ENCODE measurements at places on chromosomes 1 and 21.

DNA sequence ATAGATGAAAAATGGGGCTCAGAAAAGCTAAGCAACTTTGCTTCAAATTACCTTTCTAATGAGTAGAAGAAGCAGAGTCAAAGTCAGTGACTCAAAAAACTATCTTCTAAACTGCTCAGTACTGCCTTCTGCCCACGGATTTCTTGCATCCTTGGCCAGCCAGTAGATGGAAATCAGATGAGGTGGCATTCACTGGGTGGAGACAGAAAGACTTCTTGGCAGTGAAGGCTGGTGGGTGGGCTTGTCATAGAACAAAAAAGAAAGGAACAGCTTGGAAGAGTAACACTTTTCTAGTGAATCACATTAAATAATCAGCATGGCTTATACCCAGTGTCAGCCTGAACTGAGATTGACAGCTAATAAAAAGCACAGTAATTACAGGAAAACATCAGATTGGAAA is 170.7 kb downstream of the ST6GALNAC5 start:
- no peak for DNase-seq

GRCh38 chr21:36807422-36807928 is 108.6 kb downstream of the SIM2 start:
- no peak for DNase-seq

DNA sequence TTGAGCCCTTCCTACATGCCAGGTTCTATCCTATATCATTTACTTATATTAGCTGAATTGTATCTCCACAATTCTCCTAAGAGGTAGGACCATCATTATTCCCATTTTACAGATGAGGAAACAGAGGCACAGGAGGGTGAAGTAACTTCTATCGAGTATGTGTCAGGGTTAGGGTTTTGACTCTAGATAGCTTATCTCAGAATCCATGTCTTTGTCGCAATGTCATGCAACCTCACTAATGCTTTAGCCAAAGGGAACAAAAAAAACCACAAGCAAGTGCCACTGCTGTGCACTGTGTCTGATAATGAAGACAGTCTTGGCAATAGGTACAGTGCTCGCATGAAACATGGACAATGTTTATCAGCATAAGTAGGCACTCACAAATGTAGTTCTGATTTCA is 95.4 kb upstream of the CLDN14 start:
- DNase-seq = no peak

DNA sequence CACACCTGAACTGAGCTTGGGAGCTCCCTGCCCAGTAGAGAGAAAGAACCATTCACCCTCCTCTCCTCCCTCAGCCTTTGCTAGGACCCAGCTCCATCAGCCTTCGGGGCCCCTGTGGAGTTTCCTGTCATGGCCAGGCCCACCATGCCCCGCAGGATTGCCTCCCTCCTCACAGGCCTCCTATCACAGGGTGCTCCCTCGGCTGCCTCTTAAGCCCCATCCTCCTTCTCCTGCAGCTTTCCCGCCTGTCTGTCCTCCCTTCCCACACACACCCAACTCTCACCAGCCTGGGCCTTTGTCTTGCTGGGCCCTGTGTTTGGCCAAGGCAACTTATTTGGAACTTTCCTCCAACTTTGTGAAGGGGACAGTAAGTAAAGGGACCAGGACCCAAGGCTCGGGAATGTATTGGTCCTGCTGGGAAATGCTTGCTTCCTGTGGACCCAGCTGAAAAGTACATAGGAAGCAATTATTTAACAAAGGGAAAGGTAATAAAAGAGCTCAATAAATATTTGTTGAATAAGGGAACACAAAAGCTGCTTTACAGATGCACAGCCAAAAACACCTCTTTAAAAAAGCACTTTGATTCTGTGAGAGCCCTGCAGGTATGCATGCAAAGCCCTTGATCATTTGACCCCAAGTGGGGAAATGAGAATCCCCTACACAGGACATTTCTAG is 31.6 kb upstream of the TENT5C start:
- peak; percentile 33 for DNase-seq

DNA sequence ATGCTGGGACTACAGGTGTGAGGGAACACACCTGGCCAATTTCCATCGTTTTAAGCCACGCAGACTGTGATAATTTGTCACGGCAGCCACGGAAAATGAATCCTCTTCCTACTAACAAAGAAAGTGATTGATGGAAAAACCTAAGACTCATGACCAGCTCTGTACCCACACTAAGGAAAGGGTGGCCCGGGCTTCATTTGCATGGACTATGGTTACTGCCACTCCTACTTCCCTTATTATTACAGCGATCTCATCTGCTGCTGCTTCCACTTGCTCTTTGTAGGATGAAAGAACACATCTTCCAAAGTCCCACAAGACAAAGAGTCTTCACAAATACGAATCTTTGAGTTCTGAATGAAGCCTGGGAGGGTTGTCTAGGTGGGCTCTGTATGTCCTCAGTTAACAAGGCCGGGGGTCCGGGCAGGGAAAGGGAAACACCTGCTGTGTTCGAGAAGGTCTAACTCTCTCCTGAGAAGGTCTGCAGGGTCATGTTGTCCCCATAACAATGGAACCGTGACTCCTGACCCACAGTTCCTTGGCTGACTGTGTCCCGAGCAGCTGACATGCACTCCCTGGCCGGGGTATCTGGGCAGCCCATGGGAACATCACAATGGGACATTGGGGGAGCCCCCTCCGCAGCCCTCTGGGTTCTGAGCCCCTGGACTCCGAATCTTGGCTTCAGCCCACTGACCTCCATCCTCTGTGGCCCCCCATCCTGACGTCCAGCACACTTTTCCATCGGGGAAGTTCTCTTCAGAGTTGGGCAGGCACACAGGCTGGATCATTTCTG is 13.3 kb upstream of the TFF1 start:
- DNase-seq = no peak

DNA sequence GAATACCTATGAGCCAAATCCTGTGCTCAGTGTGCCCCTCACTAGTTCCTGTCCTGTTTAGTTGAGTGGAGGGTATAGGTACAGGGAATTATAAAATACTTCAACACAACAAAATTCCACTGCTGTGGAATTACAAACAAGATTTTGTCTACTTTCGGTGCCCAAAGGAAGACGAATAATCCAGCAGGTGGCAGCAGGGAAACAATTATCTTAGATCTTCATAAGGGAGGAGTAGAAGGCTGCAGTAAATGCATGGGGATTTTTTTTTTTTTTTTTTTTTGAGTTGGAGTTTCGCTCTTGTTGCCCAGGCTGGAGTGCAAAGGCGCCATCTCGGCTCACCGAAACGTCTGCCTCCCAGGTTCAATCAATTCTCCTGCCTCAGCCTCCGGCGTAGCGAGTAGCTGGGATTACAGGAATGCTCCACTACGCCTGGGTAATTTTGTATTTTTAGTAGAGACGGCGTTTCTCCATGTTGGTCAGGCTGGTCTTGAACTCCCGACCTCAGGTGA is 2.0 kb upstream of the PIP5K1A start:
- DNase-seq = peak; percentile 35

- DNase-seq = no peak
Observed at GRCh38 chr21:32543975-32544374, 41.3 kb downstream of the TCP10L start.

- DNase-seq = no peak
Observed at GRCh38 chr1:39657402-39657801, 14.5 kb downstream of the NT5C1A start.

DNA sequence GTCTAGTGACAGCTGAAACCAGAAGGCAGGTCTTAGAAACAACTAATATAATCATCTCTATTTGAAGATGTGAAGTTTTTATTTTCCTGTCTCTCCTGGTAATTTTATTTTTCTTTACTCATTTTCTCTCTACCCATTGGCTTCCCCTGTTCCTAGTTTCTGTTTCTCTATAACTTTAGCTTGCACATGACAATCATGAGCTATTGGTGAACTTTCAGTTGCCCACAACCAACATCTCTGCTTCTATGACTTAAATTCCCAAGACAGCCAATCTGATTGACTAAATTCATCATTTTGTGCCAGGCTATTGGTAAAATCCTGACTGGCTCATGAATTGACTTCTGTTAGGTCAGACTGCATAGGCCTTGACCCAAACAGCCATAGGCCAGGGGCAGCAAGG is 13.7 kb upstream of the ACADM start:
- no peak for DNase-seq

DNA sequence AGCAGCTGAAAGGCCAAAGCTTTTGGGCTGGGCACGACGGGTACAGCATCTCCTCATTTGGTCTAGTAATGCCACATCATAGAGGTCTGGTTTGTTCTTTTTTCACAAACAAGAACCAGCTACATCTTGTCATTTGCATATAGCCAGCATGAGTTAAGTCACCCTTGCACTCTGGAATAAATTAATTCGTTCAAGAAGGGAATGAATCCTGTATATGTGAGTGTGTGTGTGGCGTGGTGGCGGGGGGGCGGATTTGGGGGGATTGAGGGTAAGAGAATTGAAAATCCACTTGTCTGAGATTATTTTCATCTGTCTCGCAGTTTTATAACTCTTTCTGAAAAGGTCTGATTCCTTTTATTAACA is 380.0 kb upstream of the CAMK1G start:
- no peak for DNase-seq

GRCh38 chr1:243924188-243924587 is 74.1 kb upstream of the AKT3 start:
- DNase-seq = no peak

DNA sequence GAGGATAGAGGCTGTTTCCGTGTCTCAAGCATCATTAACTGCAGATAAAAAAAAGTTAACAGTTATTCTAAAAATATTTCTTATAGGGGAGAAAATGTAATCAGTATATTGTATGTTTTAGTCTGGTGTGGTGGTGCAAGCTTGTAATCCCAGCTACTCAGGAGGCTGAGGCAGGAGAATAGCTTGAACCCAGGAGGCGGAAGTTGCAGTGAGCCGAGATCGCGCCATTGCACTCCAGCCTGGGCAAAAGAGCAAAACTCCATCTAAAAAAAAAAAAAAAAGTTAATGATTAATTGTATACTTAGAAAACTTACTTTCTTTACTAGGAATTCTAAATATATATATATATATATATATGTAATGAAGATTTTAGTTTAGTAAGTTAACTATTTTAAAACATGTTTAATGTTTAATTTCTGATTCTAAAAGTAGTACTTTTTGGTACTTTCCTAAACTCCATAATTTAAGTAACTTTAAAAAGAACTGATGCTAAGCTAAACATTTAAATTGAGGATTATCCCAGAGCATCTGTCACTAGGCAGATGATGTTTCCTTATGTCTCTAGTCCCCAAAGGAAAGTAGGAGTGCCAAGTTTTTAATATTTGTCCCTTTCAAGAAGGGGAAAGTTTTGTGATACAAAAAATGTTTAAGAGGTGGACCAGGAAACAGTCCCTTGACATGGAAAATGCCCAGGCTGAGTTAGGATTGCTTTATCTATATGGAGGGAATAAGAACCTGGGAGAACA is 66.3 kb downstream of the DYRK1A start:
- DNase-seq = no peak

GRCh38 chr1:245180496-245181157 is 25.8 kb downstream of the KIF26B start:
- no peak for DNase-seq

DNA sequence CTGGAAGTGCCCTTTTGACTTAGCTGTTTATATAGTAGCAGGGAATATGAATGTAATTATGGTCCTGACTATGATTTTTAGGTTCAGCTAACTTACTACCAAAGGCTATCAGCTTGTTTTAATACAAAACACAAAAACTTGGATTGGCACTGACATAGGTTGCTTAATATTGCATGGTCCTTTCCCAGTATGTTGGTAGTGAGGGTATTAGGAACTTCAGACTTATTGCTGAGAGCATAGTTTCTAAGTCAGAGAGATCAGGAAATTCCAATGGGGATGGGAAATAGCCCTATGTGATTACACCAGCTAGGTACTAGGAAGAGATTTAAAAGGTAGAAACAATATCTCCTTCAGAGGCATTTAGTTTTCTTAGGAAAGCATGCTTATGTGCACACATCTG is 7.7 kb downstream of the ARID1A start:
- no peak for DNase-seq

- no peak for DNase-seq
Observed at GRCh38 chr1:95263450-95263849, 29.4 kb downstream of the RWDD3 start.

DNA sequence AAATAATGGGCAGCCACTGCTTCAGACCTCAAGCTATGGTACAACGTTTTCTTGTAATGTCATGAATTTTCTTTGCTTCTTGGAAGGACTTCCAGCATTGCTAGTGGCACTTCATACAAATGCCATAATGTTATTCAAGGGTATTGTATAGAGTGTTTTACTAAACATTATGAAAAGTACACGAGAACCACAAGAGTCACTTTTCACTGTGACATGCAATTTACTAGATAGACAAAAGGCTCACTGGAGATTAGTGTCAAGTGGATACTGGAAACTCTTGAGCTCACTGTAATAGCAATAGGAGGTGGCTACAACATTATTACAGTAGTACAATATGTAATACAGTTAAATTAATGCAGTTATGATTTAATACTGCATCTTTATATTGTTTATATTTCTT is 5.3 kb upstream of the OLFM3 start:
- DNase-seq = no peak

GRCh38 chr1:174406421-174406820 is 41.3 kb upstream of the GPR52 start:
- DNase-seq = no peak

DNA sequence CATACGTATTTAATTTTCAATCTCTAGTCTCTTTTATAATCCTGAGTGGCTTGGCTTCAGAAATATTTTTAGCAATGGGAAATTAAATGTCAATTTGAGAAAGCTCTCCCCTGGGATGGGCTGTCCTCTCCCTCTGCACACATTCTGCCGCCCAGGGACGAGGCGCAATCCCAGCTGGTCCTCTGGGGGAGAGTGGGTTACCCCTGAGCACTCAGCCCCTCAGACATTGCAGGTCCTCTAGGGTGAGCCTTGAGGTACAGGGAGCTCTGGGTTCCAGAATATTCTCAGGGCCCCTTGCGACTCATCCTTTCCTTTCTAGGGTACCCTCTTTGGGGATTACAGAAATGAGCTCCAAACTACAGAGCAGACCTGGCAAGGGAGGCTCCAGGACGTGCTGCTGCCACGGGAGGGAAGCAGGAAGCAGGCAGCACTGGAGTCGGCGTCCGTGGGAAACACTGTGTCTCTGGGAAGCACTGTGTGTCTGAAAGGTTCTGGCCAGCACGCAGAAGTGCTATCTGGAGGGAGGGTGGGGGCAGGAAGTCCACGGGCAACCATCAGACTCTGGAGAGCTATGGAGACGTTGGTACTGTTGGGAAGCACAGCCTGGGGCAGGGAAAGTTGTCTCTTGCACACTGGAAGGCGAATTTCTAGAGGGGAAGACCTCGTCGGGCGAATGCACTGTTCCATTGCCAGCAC is 343.3 kb upstream of the VAMP3 start:
- no peak for DNase-seq
